Stimulated activated CD8-positive, alpha-beta memory T cell treated with anti-CD3 and anti-CD28 coated beads, Interleukin-4, amount 100 ng/mL, for 1 hour (primary cell): ENCODE measurements at places on chromosomes 12 and 14.
A peak's percentile ranks its signal among the peaks of the same experiment; 100 is the strongest.

DNA sequence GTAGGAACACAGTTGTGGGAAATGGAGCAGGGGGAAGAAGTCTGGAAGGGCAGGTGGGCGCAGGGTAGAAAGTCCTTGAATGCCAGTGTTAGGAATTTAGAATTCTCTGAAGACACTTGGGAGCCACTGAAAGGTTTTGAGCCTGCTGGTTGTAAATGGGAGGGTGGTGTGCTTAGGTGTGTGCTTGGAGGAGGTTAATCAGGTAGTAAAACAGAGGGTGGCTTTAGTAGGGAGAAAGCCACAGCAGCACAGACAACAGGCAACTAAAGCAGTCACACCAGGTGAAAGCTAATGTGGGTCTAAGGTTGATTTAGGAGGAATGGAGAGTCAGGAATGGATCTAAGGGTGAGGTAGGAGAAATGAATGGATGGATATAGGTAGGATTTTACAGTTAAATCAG is 385.0 kb downstream of the ZFP36L1 start:
- DNase-seq, result no peak

DNA sequence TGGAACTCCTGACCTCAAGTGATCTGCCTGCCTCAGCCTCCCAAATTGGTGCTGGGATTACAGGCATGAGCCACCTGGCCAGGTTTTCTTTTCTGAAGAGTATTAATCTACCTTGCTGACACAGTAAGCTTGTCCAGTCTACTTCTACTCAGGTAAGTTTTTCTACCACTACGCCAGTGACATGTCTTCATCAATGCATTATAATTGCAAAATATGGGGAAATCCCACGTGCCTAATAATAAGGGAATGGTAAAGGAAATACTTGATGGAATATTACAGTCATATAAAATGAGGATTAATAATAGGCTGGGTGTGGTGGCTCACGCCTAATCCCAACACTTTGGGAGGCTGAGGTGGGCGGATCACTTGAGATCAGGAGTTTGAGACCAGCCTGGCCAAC is 62.3 kb downstream of the RAB35 start:
- DNase-seq, result no peak

- no peak for DNase-seq
These were observed 10.5 kb downstream of the CELA1 start for GRCh38 chr12:51335931-51336330.

DNA sequence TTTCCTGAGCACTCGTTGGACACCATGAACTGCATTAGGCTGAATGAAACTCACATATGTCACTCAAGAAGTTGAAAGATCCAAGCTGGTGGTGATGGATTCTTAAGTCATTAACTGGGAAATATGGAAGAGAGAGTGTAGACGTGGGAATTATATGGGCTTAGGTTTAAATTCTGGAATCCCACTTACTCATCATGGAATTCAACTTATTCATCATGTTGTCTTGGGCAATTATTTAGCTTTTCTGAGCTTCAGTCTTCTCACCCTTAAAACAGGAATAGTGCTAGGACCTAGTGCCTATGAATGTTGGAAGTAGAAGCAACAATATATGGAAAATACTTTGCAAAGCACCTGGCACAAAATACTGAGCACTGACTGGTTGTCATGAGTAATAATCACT is 292.4 kb upstream of the TBX3 start:
- DNase-seq, result no peak

GRCh38 chr14:65019944-65020566 is 33.4 kb downstream of the FNTB start:
- no peak for DNase-seq

- DNase-seq, result peak; percentile 1
These were observed 580.2 kb downstream of the ETNK1 start for GRCh38 chr12:23204933-23205778.

DNA sequence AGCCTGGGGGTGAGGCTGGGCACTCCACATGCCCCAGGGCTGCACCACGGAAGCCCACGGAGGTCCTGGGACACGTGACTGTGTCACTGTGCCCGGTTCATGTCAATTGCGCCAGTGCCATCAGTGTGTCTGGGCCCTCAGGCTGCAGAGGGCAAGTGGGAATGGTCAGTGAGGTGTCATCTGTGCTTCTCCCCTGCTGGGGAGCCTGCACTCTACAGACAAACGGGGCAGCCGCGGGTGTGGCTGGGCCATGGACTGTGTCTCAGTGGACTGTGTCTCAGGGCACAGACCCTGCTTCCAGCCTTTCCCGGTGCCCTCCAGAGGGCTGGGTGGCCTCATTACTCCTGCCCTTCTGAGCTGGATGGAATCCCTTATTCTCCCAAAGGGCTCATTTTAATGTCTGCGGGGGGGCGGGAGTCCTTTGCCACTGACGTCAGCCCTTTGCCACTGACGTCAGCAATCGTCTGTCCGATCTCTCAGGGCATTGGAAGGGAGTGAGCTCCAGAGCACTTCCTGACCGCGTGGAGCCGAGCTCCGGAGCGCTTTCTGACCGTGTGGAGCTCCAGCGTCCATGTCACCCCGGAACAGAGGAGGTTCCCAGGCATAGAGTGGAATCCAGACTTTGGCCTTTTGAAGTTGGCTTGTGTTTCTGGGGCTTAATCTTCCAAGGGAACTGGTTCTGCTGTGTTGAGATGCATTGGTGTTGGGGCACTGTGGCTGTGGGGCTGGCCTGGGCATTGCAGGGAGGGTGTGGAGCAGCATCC is 72.4 kb downstream of the ADGRD1 start:
- DNase-seq, result no peak

- no peak for DNase-seq
These were observed 22.3 kb upstream of the CTDSP2 start for GRCh38 chr12:57868851-57869268.

GRCh38 chr12:104316936-104317335 is 13.4 kb downstream of the EID3 start:
- no peak for DNase-seq

DNA sequence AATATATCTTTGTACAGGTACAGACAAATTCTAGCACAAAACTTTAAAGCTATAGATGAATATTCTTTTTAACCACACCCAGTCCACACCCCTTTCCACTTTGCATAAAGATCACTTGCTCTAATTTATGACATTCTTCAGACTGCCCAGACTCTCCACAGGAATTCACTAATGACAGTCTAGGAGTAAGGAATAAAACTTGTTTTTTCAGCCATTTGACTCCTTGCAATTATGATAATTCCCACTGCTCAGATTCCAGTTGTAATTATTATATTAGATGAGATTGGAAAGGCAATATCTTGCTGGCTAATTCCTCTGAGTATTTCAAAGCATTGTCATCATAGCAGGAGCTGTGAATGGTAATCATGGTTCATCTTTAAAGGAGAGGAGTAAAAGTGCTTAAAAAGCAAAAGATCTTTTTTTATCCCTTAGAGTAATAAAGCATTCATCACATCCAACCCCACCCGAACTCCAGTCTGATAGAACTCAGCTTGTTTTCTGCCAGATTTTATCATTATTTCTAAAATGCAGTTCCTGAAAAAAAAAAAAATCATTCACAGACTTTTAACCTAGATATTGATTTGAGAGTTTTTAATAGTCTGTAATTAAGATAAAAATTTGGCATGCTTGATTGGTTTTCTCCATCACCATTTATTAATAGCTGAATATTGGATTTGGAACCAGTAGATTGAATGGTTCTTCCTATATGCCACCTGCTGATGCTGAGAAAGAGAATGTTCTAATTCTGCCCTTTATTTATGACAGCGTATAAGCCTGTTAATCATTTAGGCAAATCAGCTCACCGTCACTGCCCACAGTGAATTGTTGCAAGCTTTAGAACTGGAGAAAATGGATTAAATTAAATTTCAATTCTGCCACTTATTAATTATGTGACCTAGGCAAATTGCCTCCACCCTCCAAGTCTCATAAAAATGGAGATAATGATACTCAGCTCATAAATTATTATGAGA is 93.9 kb upstream of the RASSF8 start:
- no peak for DNase-seq

DNA sequence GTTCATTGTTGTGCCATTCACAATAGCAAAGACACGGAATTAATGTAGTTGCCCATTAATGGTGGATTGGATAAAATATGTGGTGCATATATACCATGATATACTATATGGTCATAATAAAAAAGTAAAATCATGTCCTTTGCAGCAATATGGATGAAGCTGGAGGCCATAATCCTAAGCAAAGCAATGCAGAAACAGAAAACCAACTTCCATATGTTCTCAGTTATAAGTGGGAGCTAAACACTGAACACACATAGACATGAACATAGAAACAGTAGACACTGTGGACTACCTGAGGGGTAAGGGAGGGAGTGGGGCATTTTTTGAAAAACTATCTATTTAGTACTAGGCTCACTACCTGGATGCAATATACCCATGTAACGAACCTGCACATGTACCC is 3.0 kb upstream of the ERP27 start:
- DNase-seq, result no peak

DNA sequence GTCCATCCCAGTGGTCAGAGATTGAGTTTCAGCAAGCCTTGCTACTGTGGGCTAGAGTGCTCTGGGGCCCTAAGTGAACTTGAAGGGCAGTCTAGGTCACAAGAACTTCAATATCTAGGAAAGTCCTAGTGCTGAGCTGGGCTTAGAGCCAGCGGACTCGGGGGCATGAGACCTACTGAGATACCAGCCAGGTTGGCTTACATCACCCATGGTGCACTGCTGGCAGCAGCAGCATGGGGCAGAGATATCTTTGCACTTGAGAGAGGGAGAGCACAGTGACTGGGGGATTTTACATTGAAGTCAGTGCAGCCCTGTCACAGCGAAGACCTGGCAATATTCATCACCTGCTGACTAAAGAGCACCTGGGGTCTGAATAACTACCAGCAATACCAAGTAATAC is 158.3 kb upstream of the PRKD1 start:
- no peak for DNase-seq

GRCh38 chr12:6899427-6899826 is 5.2 kb upstream of the LRRC23 start:
- DNase-seq, result no peak

- no peak for DNase-seq
These were observed 5.3 kb downstream of the LRP1-AS start for GRCh38 chr12:57142121-57142520.

- no peak for DNase-seq
These were observed 5.3 kb downstream of the KCNH3 start for GRCh38 chr12:49543914-49544815.

DNA sequence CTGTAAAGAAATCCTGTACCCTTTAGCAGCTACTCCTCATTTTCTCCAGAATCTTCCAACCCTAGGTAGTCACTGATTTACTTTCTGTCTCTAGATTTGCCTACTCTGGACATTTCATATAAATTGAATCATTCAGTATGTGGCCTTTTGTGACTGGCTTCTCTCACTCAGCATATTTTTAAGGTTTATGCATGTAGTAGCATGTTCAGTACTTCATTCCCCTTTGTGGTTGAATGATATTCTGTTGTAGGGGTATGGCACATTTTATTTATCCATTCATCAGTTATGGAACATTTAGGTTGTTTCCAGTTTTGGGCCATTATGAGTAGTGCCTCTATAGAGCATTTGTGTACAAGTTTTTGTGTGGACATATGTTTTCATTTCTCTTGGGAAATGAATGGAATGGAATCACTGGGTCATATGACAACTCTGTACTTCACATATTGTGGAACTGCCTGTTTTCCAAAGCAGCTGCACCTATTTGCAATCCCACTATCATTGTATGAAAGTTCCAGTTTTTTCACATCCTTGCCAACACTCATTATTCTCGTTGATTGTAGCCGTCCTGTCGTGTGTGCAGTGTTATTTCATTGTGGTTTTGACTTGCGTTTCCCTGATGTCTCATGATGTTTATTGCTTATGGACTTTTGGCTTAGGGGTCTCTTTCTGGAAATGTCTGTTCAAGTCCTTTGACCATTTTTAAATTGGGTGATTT is 57.2 kb downstream of the ATF7IP start:
- no peak for DNase-seq

DNA sequence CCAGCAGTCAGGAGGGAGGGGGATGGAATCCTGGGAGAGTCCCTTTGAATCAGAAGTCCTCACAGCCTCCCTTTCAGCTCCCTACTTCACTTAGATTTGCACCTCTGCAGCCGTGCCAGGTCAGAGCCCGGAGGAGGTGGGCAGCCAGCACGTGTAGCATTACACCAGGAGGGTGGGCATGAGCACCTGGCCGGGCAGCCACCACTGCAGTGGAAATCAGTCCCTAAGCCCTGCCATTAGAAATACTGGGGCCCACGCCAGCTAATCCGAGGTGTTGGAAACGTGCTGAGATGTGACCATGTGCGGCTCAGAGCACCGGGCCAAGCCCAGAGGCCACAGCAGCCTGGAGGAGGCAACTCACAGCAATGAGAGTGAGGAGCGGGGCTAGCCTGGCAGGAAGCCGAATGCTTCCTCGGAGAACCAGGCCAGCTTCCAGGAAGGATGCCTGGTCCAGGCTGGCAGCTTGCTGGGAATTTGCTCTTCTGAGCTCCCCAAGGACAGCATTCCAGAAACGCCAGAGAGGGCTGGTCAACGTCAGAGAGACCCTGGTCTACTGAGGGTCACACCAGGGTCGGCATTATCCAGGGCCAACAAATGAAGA is 9.4 kb upstream of the CACNA2D4 start:
- DNase-seq, result no peak

- DNase-seq, result no peak
These were observed 63.4 kb downstream of the AACS start for GRCh38 chr12:125128439-125129178.

DNA sequence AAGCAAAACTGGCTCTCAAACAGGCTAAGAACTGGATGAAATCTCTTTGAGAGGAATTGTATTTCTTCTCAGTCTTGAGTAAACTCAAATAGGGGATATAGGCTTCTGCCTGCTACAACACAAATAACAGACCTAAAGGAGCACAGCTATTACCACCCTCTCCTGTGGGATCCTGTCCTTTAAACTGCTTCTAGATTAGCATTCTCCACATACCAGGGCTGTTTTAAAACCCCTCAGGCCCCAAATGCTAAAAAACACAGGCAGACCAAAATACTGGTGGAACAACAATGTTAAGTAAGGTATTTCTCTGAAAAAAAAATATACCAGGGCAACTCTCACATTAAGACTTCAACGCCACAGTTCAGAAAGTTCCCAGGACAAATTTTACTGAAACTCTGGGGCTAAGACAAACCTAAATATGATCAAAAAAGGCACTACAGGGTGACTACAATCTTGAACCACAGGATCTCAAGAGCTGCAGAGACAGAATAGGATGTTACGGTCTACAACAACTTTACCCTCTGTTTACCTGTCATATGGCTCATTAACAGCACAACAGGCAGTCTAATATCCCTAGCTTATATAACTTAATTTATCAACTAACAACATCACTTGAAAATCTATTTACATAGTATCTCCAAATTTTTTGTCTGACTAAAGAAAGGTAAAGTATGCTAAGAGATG is 7.2 kb downstream of the CPNE8 start:
- DNase-seq, result no peak
